ENCODE measurements at places on chromosomes 4 and X.

GRCh38 chrX:134949271-134949670 lies 41.5 kb upstream of the SMIM10 start:
- DNase-seq, result no peak

GRCh38 chr4:17356926-17357325 lies 155.0 kb downstream of the QDPR start:
- DNase-seq, result no peak

DNA sequence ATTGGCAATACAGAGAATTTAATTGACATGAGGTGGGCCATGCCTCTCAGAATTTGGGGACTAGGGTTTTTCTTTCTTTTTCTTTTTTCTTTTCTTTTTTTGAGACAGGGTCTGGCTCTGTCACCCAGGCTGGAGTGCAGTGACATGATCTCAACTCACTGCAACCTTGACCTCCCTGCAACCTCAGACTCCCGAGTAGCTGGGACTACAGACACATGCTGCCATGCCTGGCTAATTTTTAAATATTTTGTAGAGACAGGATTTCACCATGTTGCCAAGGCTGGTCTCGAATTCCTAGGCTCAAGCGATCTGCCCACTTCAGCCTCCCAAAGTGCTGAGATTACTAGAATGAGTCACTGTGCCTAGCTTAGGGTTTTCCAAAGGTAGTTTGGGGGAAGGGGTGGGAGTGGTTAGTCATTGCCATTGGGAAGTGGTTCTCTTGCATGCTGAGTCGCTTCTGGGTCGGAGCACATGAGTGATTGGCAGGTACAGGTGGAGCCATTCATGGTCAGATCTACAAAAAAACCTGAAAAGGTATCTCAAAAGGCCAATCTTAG lies 54.5 kb downstream of the MID2 start:
- no peak for DNase-seq

GRCh38 chrX:49930039-49930438 lies 7.6 kb downstream of the CLCN5 start:
- DNase-seq, result no peak

- DNase-seq, result no peak
Observed at GRCh38 chr4:24923002-24923401, 10.2 kb upstream of the CCDC149 start.

DNA sequence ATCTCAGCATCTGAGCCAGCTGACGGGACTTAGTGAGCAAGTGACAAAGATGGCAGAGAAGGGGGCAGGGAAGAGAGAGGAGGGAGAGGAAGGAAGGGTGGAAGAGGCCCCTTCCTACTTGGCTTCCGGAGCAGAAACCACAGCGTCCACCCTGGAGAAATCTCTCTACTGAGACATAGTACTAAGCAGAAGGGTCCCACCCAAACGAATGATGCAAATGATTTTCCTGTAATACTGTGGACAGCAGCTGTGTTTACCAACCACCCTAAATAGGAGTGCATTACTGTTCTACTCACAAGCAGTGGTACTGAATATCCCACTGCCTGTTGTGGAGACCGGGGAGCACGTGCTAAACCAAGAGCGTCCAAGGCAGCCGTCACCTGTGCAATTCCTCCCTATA lies 29.4 kb downstream of the DTHD1 start:
- DNase-seq, result no peak

GRCh38 chr4:55598641-55599040 lies 6.6 kb upstream of the PDCL2 start:
- DNase-seq, result no peak

GRCh38 chr4:152508386-152508785 lies 27.5 kb downstream of the FBXW7 start:
- no peak for DNase-seq

GRCh38 chr4:90486346-90486745 lies 359.2 kb downstream of the CCSER1 start:
- no peak for DNase-seq

GRCh38 chr4:10117359-10118047 lies 904 bp upstream of the WDR1 start:
- DNase-seq, result no peak

- DNase-seq, result no peak
Observed at GRCh38 chr4:185599553-185600243, 64.4 kb upstream of the PDLIM3 start.

GRCh38 chrX:41478381-41478911 lies 31.3 kb downstream of the NYX start:
- DNase-seq, result no peak

GRCh38 chr4:187019896-187020295 lies 296.2 kb upstream of the FAT1 start:
- no peak for DNase-seq

GRCh38 chr4:112739442-112739841 lies 102.5 kb downstream of the LARP7 start:
- no peak for DNase-seq

- DNase-seq, result no peak
Observed at GRCh38 chrX:23434356-23434884, 99.8 kb downstream of the PTCHD1 start.

DNA sequence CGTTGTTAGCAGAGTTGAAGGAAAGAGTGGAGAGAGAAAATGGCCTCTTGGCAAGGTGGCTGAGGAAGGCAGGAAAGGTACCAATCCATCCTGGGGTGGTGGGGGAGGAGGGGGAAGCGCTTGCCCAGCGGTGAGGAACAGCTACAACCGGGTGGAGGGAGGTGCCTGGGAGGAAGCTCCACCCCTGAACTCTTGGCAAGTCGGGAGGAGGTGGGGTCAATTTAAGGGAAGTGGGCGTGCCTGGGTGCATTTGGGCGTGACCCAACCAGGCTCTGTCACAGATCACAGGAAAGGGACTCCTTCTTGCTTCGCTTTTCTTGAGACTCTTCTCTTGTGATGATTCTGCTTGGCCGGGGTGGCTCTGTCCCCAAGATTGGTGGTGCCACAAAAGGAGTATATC lies 41.7 kb downstream of the BCORL1 start:
- no peak for DNase-seq

DNA sequence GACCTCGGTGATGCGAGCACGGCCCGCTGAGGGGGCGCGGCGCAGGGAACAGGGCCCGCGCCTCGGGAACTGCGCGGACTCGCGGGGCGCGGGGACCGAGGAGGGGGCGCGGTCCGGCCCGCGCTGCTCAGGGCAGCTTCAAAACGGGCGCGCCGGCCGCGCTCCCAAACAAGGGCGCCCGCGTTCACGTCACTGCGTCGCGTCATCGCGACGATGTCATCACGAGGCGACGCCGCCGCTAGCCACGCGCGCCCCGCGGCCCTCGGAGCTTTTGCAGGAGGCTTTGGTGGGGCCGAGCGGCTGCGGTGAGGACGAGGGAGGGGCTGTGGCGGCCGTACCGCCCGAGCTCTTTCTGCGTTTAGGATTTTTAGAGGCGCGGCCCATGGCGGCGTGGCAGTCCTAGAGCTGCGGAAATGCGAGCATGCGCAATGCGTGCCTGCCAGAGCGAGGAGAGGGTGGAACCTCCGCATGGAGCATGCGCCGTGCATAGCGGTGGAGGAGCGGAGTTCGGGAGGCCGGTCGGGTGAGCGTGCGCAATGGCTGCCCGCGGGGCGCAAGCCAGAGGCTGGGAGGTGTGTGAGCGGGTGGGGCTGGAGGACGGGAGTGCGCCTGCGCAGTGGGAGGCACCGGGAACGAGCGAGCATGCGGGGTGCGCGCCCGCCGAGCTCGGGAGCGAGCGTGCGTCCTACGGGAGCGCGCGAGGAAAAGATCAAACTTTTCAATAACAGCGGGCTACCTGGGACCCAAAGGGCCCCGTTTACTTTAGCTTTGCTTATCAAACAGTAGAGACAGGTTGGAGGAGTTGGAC lies at the start of gene PPP2R3B:
TSS of gene PPP2R3B (minus strand) at position 140 of the 808 bp plus-strand sequence. CDS start 216 bp downstream, outside the sequence.
- no peak for DNase-seq

DNA sequence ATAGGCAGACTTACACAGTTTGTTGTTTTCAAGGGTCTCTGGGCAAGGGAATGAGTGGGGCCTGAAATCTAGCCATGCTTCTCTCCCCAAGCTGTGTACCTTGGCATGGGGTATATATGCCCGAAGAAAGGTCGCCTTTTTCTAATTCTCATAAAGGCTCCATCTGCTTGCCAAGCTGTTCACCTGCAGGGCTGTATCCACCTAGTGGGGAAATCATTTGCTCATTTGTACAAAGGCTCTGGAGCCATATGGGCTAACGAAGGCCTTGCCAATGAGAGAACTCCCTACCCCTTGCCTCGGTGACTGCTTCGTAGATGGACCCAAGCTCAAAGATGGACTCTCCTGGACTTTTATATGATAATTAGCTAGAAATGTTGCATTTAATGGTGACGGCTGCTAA lies 1097.0 kb downstream of the PDHA2 start:
- no peak for DNase-seq
